CD8-positive, alpha-beta T cell (primary cell): ENCODE measurements at places on chromosomes 4 and X.
A peak's percentile ranks its signal among the peaks of the same experiment; 100 is the strongest.

DNA sequence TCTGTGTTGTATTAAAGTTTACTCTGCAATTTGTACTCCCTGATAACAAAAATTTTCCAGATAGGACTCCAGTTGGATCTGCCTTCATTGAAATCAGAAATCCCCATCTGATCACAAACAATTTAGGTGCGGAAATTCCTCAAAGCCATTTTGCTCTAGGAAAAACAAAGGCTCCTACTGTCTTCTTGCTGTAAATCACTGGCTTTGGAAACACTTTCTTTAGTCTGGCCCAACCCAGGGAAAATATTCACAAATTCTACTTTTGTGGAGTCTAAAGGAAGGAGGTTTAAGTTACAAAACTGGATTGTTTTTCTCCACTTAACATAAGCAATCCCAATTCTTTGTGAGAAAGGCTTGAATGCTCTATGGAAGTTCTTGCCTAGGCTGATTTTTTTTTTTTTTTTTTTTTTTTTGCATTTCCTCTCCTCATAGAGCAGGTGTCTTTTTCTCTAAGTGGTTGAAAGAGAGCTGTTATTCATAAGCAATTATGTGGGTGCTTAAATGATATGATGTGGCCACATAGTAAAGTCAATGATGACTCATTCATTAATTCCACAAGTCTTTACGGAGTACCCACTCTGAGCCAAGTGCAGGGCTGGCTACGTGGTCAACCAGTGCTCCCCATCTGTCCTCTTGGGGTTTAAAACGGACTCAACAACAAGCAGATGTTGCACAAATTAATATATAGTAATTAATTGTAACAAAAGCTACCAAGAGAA is 261.4 kb downstream of the LDB2 start:
- no peak for DNase-seq

DNA sequence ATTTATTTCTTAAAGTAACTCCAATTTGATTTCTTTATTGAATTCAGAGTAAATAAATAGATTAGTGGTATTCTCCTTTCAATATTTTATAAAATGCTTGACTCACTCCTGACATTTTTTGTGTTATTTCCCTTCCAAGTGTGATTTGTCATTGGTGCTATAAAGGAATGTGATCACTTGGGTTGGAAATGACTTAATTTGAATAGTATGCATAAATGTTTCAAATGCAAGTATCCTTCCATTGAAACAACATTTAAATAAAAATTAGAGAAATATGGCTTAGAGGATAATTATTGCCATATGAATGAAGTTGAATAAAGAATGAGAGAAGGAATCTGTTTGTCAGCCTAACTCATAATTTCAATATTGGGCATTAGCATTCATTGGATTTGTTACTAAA is 182.7 kb downstream of the PABPC4L start:
- DNase-seq = no peak

- DNase-seq = no peak
These were observed 54.1 kb downstream of the CCNI start for GRCh38 chr4:77021614-77022089.

DNA sequence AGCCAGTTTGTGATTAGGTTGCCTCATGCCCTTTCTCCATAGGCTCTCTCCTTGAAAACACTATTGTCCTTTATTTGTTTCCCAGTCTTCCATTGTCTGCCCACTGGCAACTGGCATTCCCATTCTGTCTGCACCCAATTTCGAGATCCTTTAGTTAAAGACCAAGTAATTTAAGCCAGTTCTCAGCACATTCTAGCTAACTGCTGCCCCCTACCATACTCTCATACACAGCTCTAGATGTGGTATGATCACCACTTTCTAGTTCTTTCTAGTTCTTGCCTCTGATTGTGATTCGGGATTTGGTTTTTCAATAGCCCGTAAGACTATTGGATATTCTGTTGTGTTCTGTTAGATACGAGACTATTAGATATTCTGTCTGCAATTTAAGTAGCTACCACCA is 135.8 kb upstream of the TRPC5 start:
- DNase-seq = no peak

GRCh38 chr4:185311113-185311888 is 84.4 kb downstream of the LRP2BP start:
- no peak for DNase-seq

GRCh38 chr4:155403886-155404285 is 27.1 kb upstream of the MAP9 start:
- DNase-seq = no peak

- no peak for DNase-seq
These were observed 24.4 kb upstream of the CORIN start for GRCh38 chr4:47862297-47862696.

- DNase-seq = no peak
These were observed 33.1 kb upstream of the CDKN2AIP start for GRCh38 chr4:183411291-183411861.

- no peak for DNase-seq
These were observed 317.2 kb downstream of the TENM3 start for GRCh38 chr4:182560358-182560757.

- no peak for DNase-seq
These were observed 51.7 kb upstream of the MCF2 start for GRCh38 chrX:139759637-139760036.

DNA sequence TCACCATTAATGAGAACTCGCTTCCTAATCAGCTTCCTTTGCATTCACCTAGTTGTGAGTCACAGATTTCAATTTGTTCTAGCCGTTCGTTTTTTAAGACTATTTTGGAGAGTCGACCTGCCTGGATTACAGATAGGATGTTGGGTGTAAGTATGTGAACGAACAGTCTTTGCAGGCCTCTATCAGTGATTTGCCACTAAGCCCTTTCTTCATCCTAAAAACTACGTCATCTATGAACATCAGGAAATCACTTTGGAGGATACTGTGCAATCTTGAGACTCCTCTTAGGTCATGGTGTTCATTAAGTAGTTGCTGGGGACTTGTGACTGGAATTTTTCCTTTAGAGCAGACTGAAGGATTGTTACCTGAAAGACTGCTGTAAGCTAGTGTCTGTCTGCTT is 1.1 kb downstream of the POLA1 start:
- no peak for DNase-seq

- no peak for DNase-seq
These were observed 396.8 kb upstream of the GRIA3 start for GRCh38 chrX:122787231-122787630.

- no peak for DNase-seq
These were observed 192.2 kb upstream of the ARX start for GRCh38 chrX:25207803-25208475.

GRCh38 chr4:48748949-48749596 is 31.0 kb downstream of the FRYL start:
- no peak for DNase-seq

DNA sequence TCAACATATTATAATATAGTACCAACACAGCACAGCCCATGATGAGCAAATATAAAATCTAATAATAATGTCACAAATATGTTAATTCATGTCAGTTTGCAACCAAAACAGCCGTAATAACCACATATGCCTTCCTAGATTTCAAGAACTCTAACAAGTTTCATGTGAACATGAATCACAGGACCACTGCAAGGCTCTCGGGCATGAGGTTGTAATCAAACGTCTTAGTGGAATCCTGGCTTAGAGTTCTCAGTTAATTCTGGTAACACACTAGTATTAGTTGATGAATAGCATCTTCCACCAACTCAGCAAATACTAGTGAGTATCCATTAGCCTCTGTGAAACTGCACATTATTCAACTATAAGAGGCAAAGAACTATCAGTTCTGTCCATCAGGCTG is 379.3 kb upstream of the TENM3 start:
- no peak for DNase-seq

GRCh38 chrX:115650449-115650848 is 89.5 kb downstream of the PLS3 start:
- no peak for DNase-seq

GRCh38 chrX:100649550-100650356 is 5.8 kb downstream of the SRPX2 start:
- DNase-seq = no peak

GRCh38 chr4:181971411-181971810 is 271.8 kb upstream of the TENM3 start:
- DNase-seq = no peak

DNA sequence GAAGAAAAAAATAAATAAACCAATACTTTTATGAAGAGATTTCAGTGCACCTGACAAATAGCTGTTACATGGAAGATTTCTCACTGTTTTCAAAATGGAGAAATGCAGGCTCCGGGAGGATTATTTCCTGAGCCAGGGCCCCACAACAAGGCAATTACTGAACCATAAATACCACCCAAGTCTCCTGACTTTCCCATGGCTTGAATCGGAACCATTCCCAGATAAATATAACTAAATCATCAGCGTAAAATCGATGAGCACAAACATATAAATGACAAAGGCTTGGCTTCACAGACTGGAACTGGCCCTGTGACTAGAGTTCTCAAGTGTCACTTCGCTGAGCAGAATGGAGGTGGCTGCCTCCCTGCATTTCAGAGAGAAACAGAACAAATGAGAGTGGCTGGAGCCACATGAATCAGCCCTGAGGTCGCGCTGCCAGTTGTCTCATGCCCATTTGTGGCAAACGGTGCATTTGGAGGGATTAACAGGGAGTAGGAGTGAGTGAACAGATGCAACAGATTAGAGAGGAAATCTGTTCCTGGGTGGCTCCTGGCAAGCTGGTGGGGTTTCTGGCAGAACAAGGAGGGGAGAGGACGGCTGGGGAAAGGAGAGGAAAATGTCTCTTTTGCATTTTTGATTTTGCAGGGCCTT is 57.3 kb upstream of the STIM2 start:
- no peak for DNase-seq

- no peak for DNase-seq
These were observed 194.2 kb downstream of the CLCN4 start for GRCh38 chrX:10350981-10351380.

DNA sequence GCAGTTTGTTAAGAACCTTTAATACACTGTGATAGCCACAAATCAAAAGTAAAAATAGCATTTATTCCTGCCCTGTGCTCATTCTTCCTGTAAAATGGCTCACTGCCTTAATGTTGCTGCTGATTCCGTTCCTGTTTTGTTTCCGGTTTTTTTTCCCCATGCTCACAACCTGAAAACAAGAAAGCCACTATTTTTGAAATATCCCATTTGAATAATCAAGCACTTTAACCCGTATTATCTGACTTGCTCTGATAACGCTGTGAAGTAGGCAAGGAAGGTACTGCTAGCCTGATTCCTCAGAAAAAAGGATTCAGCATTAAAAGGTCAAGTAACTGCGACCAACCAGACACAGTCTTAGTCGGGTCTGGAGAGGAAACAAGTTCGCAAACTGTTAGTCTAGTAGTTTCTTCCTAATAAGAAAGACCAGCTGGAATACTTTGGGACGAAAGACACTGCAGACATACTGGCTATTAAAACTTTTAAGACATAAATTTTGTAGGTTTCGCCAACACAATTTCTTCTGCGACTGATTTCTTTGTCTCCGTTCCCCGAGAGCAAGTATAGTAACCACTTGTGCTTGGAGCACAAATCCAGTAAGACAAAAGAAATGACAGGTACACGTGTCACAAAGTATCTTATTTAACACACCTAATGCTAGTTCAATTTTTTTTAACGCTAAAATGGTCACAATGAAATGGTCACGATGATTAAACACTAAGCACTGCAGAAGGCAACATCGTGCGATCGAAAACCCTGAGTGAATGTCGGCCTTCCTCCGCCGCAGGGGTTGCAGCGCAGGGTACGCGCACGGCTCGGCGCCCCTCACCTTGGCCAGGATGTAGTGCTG is 802 bp downstream of the COX18 start:
- DNase-seq = peak; percentile 2

DNA sequence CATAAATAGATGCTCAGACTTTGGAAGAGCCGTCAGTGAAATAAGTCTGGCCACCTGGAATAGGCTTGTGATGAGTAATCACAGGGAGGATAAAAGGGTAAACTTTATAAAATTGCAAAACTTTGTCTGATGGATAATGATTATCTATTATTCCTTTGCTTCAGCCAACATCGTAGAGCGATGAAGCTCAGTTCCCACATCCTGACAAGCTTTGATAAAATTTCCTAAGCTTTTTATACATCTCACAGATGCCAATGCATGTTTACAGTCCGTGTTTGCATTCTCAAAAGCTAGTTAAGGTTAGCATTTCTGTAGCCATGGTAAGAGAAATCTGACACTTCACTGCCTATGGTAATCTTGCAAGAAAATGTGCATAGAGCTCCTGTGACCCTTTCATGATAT is 15.4 kb upstream of the UGDH start:
- no peak for DNase-seq

DNA sequence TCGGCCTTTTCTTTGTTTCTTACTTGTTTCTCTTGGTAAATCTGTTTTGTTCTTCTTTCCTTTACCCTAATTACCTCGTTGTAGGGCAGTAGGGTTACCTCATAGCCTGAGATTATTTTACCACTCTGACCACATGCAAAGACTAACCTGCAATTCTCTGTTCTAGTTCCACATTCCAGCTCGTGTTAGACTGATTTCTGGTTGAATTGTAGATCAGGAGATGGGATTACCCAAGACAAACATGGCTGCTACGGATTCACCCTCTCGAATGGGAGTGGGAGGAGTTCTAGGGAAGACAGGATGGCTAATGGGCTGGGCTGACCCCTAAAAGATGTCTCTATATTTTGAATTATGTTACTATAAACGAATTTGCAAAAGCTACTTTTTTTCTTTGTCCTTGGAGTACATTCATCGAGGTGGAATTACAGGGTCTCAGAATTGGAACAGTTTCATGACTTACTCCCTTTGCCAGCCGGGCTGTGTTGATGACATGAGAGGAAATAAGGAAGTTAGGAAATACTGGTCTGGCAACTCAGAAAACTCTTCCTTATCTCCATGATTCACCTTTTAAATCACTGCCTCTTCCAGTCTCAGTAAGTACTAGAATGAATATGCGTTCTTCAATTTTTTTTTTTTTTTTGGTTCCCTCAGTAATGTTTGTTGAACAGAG is 36.7 kb upstream of the FBXW7 start:
- DNase-seq = no peak

DNA sequence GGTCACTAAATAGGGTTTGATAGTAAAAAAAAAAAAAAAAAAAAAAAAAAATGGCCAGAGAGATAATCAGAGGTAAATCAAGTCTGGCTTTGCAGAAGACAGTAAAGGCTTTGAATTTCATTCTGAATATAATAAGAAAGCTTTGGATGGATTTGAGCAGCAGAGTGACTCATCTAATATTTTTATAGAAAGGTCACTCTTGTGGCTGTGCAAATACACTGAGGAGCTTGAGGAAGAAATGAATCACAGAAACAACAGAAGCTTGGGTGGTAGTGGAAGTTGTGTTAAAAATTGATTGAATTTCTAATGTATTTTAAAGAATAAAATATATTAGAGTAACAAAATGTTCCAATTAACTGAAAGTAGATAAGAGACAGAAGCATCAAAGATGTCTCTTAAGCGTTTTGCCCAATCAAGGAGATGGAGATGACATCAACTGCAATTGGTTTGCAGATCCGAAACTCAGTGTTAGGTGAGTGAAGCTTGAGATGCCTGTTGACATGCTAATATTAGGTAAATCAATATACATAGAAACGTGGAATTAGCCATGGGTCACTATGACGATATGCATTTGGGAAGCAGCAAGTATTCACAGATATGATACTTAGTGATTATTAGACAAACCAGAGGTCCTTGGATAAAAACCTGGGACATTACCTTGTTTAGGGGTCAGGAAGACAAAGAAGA is 280.5 kb downstream of the GPM6A start:
- DNase-seq = no peak
